Epithelial cell of prostate (primary cell): ENCODE measurements at places on chromosomes 6 and 20.

DNA sequence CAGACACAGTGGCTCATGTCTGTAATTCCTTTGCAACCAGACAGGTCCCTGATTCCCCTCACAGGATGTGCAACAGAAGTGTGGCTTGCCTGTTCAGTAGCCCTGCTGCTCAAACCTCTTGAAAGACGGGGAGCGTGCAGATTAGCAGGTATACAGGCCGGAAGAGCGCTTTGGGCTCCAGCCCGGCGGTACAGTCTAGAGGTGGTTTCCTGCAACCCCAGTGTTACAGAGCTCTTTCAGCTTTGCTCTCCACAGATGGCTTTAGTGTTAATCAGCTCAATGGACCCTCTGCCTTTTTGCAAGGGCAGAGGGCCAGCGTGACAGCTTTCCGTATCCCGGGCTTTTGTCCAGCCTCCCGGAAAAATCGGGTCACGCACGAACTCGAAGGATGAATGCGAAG, 67.2 kb upstream of the TNFRSF21 start:
- no peak for DNase-seq

DNA sequence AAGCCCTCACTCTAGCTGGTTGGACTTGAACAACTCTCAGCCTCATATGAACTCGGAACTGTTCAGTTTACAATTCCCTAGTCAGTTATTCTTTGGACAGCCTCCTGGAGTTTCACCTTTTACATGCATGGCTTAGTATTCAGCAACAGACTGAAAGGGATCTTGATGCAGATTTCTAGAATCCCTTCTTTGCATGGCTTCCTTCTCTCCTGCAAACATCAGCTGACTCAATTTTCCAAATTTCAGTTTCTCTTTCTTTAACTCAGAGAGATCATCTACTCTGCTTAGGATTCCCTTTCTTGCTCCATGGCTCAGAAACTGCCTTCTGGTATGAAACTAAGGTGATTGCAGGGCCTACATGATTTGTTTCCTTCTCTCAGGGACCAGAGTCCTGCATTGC, 99.6 kb downstream of the CEP57L1 start:
- no peak for DNase-seq

GRCh38 chr6:55659304-55659703, 80.3 kb upstream of the HMGCLL1 start:
- DNase-seq = no peak

DNA sequence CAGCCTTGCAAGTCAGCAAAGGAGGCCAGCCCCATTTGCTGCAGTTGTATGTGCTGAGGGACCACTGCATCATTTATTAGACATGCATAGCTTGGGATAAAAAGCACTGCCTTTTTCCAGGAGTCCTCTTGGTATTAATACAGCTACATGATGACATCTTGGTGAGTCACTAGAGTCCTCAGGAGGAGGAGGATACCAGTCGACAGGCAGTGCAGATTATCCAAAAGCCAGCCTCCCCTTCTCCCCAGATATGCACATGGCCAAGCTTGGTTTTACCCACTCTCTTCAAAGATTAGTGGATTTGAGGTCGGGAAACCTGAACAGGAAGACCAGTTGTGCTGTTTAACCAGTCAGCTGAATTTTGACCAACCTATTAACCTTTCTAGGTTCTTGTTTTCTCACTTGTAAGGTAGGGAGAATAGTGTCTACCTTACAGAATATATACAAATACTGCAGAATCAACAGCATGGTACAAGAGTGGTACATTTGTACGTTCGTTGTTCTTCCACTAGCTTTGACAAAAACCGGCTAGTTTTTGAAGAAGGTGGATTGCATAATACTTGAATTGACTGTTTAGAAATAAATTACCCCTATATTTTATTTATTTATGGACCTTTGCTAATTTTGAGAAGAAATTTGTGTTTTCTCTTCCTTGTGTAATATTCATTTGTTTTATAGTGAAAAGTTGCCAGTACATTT, 31.9 kb downstream of the VAPB start:
- no peak for DNase-seq

DNA sequence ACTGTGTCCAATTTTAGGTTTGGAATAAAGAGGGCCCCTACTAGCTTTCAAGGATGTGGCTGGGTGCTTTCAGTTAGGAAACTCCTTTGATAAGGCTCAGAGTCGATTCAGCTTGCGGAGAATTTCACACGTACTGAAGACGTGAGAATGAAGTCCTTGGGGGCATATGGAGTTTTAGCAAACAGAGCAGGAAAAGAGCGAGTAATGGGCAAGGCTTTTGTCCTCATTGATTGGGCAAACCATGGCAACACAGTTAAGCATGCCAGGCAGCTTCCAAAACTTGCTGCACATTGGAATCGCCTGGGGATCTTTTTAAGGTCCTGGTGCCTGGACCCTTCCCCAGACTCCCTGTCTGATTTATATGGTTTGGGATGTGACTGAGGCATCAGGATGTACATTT, 29.2 kb downstream of the ISM1 start:
- DNase-seq = no peak

DNA sequence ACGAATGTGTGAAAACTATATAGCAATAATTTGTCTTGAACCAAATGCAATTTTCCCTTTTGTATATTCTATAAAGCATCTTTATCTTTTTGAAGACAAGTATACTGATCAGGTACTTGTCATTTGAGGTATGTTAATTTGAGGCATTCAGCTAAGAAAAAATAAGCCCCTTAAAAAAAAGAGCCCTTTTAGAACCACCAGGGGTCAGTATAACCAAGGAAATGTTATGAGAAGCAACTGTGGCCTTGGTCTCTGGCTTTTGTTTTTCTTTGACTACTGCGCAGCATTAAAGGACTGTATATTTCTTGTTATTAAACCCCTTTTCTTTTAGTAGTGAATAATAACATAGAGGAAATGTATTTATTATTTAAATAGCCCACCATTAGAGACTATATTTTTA, 43.1 kb downstream of the CD109 start:
- no peak for DNase-seq

GRCh38 chr6:148383658-148384368, 41.2 kb downstream of the SASH1 start:
- DNase-seq = no peak

DNA sequence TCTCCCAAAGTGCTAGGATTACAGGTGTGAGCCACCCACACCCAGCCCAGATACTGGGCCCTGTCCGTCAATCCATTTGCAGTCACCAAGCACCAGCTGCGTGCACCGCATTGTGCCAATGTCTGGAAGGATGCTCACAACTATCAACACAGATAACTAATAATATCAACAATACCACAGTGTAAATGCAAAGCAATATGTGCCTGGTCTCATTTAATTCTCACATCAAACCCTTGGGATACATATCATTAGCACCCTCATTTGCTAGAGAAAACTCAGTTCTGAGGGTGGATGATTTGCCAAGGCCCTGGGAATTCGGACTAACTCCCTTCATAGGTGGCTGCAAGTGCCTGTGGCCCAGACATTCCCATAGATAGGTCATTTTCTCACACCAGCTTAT, 14.5 kb downstream of the RIPOR3 start:
- no peak for DNase-seq

DNA sequence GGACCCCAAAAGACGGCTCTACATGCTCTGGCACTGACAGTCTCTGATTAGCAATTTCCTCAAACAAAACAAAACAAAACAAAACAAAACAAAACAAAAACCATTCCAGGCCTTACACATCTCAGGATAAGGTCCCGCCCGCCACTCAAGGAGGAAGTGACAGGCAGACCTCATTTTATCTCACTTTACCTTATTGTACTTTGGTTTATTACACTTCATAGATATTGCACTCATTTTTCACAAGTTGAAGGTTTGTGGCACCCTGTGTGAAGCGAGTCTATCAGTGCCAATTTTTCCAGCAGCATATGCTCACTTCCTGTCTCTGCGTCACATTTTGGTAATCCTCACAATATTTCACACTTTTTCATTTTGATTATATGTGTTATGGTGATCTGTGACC, 15.2 kb downstream of the ZBP1 start:
- no peak for DNase-seq

GRCh38 chr6:157699777-157700636, 123.0 kb upstream of the SNX9 start:
- DNase-seq = no peak

DNA sequence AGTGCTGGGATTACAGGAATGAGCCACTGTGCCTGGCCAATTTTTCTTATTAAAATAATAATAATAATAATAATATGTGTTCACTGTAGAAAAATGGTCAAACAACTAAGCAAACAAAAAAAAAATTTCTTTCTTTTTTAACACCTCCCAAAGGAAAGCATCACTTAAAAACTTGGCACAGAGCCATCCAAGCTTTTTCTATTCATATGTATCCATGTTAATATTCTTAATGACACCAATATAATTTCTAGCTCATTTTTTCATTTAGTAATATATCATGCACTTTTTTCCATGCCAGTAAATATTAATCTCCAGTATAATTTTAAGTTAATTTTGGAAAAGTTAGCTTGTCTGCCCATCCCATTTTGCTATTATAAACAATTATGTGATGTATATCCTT, 101.8 kb downstream of the MBOAT1 start:
- DNase-seq = no peak

DNA sequence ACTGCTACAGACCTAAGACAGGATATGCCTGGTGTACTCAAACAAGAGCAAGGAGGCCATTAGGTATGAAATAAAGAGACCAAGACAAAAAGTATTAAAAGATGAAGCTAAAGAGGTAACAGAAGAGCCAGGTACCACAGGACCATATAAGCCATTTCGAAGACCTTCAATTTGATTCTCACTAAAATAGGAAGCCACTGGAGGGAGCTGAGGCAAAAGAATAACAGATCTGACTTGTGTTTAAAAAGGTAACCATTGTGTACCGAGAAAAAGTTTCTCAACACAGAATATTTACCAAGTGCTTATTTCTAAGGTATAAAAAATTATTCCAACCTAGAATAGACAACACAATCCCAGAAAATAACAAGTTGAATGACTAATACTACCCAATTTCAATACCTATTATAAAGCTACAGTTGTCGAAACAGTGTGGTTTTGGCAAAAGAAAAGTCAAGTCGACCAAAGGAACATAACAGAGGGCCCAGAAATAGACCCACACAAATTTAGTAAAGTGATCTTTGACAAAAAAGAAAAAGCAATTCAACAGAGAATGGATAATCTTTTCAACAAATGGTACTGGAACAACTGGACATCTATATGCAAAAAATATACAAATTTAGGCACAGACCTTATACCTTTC, 125.3 kb upstream of the DST start:
- DNase-seq = no peak

DNA sequence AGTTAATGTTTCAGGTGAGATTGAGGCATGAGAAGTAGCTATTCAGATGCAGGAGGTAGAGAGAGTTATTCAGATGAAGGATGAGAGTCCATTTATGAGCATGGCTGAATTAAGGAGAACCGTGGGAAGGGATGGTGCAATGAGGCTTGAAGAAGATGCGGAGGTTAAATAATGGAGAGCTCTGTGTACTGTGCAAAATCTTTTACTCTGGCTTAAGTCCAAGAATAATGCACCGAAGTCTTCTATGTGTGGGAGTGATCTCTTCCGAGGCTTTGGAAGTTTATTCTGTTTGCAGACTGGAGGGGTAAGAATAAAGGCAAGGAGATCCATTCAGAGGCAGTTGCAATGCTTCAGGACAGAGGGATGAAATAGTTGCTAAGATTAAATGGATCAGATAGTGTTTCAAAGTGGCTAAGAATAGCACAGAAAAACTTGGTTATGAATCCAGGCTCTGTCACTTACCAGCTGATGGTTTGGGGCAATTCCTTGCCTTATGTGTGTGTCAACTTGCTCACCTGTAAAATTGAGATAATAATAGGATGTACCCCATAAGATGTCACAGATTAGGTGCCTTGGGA, 467.1 kb downstream of the HDGFL1 start:
- no peak for DNase-seq

DNA sequence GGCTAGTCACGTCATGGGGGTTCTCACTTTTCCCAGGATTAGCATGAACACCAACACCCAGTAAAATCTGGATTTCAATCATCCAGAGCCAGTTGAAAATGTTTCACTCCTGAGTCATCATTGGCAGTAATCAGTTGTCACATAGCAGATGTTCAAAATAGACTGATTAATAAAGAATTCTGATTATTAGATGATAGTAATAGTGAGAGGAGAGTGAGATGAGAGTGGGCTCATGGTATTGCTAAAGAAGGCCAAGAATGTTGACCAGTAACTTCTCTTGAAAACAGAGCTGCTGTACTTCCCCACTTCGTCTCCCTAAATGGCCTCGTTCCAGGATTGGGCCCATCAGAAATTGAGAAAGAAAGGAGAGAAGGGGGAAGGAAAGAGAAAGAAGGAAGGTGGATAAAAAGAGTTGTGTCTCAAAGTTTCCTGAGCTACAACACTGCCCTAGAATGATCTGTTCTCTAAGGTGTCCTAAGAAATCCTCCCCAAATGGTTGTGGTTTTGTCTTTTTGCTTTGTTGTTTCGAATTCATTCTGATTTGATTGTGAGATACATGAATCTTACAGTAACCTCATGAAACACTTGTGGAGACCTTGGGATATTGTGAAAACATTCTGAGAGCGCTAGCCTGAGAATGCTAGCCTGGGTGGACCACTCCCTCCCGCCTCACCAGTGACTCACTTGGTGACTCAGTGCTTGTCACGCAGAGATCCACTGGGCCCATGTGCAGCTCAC, 502.2 kb upstream of the JARID2 start:
- peak; percentile 99 for DNase-seq

DNA sequence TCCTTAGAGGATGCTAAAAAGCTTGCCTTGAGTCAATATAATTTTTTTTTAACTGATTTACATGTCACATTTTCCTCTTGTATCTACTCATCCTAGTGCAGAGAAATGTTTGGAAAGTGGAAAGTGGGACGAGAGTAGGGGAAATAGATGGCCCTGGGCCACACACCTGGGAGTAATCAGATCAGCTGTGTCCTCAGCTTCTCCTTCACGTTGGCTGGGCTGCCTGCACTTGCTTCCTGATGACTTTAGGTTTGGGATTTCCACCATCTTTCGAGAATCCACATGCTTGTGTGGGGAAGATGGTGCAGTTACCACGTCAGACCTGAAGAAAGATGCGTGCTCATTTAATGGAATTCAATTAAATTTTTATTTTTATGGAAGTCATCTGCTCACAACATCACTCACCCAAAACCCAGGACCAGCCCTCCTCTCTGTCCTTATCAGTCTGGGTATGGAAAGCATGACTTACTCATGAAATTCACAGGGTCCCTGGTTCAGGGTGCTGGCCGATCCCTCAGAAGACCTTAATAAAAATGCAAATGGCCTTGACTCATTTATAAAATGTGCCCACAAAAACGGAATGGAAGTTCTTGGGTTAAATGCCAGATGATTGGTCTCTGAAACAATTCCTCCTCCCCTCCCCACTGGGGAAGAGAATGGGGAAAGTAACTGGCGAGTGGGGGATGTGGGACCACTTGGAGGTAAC, 74.5 kb upstream of the TIAM2 start:
- DNase-seq = no peak
